Smooth muscle cell of trachea (primary cell): ENCODE measurements at places on chromosomes 1 and 21. TPM values are rescaled to one million over a fixed set of nuclear protein-coding genes. Genes with fewer than 3 reads are reported as not detected.

The PCP4 gene
- not detected in 2 replicates for total RNA-seq

The MASP2 gene
- total RNA-seq: under 0.01 TPM in 1 of 2 replicates, not detected in the other

The CYP4A11 gene
- not detected in 2 replicates for total RNA-seq

The CD84 gene
- not detected in 2 replicates for total RNA-seq

The ATP5PF gene
- total RNA-seq: 28.4 and 67.2 TPM in 2 replicates

The NCAM2 gene
- 9.3 and 14.8 TPM in 2 replicates for total RNA-seq

The NPHS2 gene
- not detected in 2 replicates for total RNA-seq

The LPAR3 gene
- total RNA-seq: 24.0 and 33.5 TPM in 2 replicates

The ACKR1 gene
- total RNA-seq: not detected in 2 replicates

The PGD gene
- total RNA-seq: 234 and 565 TPM in 2 replicates

The TFF2 gene
- total RNA-seq: not detected in 2 replicates

The ATXN7L2 gene
- 1.7 and 3.3 TPM in 2 replicates for total RNA-seq

The KCNH1 gene
- 0.15 TPM in 1 of 2 replicates, not detected in the other for total RNA-seq

The AUNIP gene
- total RNA-seq: 0.33 and 1.0 TPM in 2 replicates

The NPR1 gene
- total RNA-seq: 0.58 and 2.6 TPM in 2 replicates

The CFHR4 gene
- under 0.01 TPM in 1 of 2 replicates, not detected in the other for total RNA-seq

The DMRTA2 gene
- total RNA-seq: 0.15 and 0.50 TPM in 2 replicates

The PTGS2 gene
- total RNA-seq: 4.8 and 5.0 TPM in 2 replicates

The CHRM3 gene
- total RNA-seq: under 0.01 TPM in 2 replicates

The LY9 gene
- not detected in 2 replicates for total RNA-seq

The SUCO gene
- total RNA-seq: 26.6 and 40.0 TPM in 2 replicates

The DNALI1 gene
- 5.5 and 7.9 TPM in 2 replicates for total RNA-seq

The PTPN22 gene
- total RNA-seq: 1.2 and 1.3 TPM in 2 replicates

The GGPS1 gene
- total RNA-seq: 24.1 and 33.5 TPM in 2 replicates

The XPR1 gene
- total RNA-seq: 20.1 and 28.0 TPM in 2 replicates

The TPTE gene
- not detected in 2 replicates for total RNA-seq

The IVL gene
- total RNA-seq: not detected in 2 replicates

The FCRLB gene
- total RNA-seq: 2.0 and 3.6 TPM in 2 replicates

The DOCK7 gene
- 154 and 172 TPM in 2 replicates for total RNA-seq

The MCOLN2 gene
- 3.5 and 3.6 TPM in 2 replicates for total RNA-seq

The S1PR1 gene
- total RNA-seq: 20.8 and 22.0 TPM in 2 replicates
